ENCODE measurements at places on chromosomes 7 and 10.

DNA sequence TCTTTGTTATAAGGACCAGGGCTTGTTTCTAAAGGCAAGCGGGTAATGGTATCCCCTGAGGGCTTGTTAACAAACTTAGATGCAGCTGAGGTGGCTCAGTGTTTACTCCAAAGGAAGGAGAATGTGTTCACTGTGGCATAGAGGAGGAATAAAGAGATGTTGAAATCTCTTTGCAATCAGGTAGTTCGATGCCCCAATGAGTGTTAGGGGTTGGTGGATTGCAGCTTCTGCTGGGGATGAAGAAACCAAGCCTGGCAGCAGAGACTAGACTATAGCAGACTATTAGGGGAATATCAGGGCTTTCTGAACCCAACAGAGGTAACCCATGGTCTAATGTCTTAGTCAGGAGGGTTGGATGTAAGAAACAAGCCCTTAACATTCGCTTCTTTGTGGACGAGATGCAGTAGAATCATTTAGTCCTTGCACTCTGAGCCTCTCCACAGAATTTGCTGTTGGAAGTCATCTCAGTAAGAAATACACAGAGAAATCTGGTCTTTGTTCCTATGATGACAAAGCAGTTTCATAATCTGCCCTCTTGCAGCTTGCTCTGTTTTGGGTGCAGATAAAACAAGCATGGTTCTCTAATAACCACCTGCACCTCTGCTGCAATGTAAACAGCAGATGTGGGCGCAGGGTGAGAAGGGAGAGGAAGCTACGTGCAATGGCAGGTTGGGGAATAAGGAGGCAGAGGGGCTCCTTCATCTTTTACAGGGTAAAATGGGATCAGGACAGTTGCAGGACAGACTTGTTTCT lies 108.6 kb downstream of the NRF1 start:
- DNase-seq = no peak

DNA sequence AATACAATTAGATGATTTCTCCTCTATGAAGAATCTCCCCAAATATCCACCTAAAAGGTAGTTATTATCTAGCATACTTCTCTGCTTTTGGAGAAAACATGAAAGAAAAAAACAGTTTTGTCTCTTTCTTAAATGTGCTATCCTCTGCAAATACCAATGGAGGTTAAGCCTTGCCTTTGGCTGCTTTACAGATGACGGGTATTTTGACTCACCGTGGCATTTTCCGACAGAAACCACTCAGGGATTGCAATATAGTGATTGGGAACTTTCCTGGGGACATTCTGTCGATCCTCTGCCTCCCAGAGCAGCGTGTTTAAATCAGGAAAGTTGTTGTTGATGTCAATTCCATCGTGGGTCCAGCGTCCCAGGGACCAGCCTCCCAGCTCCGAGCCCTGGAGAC lies 100.6 kb downstream of the GPR26 start:
- DNase-seq = no peak

DNA sequence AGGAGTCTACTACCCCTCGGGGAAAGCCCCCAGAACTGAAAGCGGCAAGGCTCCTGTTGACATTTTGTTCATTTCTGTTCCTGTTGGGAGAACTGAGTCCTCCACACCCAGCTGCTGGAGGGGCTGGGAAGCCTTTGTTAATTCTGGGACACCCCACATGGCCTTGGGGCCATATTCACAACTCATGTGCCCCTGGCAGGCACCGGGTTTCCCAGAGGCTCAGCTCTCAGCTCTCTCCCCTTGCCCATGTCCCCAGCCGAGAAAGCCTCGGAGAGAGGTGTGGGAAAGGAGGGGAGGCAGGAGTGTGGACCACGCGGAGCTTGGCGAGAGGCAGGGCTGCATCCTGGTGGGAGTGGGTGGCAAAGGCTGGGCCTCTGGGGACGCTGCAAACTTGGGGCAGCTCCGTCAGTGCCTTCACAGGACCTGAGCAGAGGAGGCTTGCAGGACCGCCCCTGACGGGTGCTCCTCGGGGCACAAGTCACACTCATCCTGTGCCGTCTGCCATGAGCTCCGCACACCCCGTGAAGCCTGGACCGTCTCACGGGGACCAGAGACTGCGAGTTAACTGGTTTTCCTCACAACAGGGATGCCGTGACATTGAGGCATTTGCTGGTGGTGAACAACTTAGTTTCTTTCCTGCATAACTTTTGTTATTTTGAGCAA lies 140.9 kb downstream of the DNAJB6 start:
- DNase-seq = no peak

GRCh38 chr7:159136442-159136841 lies 8.2 kb downstream of the VIPR2 start:
- DNase-seq = no peak

- no peak for DNase-seq
These were observed 861.1 kb downstream of the TYW1 start for GRCh38 chr7:67857698-67858097.

- no peak for DNase-seq
These were observed 2.0 kb upstream of the SFTPA1 start for GRCh38 chr10:79608505-79609375.

GRCh38 chr10:114271075-114271778 lies 32.2 kb downstream of the VWA2 start:
- DNase-seq = no peak

GRCh38 chr7:159201722-159202330 lies 57.2 kb upstream of the VIPR2 start:
- no peak for DNase-seq

- DNase-seq = no peak
These were observed 172.7 kb upstream of the TMEM229A start for GRCh38 chr7:124205526-124205925.

DNA sequence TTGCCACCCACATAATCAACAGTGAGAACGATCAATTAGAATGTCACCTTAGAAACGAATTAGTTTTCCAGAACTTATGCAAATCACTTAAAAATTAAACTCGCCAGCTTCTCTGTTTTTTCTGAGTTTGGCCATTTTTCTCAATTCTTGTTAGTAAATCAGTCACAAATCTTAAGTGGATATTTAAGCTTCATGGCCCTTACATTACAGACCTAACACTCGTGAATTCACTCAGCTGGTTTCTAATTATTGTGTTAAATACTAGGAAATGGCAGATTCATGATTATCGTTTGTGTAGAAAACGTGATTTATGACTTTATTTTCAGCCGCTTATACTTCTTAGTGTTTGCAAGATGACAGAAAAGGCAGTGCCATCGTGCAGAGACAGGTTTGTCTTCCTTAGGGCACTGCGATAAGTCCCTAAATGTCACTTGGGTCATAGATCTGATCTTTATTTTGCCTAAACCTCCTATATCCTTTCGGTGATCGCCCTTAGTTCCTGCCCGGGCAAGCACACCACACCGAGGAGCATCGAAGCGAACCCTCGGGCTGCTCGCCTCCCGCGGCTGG lies 587 bp upstream of the CELF2 start:
- DNase-seq = no peak

GRCh38 chr10:96188421-96188820 lies 58.3 kb downstream of the ZNF518A start:
- no peak for DNase-seq

DNA sequence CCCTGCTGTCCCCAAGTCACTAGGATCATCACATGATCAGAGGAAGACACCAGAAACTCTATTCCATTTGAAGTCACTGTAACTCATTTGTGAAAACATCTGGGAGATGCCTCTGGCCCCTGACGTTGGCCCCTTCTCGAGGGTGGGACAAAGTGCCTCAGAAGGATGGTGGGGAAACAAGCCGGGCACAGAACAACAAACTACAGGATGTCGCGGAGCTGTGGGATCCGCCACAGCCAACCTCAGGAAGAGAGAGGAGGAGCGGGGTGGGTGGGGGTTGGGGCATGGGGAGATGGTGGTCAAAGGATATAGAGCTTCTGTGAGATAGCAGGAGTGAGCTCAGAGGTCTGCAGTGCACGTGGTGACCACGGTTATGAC lies 265.6 kb upstream of the TCERG1L start:
- DNase-seq = no peak

DNA sequence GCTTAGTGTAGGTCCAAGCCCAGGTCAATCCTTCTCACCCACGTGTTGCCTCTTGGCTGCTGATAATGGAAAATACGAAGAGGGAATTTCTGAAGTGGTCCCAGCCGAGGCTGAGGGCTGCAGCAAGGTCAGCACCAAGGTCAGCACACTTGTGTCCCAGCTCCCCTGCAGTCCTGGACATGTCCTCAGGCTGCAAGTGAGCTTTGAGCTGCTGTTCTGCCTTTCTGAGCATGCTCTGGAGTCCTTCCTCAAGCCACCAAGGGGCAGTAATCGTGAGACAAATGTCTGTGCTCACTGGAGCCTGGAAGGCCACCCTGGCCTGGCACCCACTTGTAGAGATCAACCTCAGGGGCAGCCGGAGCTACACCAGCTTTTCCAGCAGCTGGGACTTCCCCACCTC lies 28.3 kb downstream of the DRGX start:
- DNase-seq = no peak

DNA sequence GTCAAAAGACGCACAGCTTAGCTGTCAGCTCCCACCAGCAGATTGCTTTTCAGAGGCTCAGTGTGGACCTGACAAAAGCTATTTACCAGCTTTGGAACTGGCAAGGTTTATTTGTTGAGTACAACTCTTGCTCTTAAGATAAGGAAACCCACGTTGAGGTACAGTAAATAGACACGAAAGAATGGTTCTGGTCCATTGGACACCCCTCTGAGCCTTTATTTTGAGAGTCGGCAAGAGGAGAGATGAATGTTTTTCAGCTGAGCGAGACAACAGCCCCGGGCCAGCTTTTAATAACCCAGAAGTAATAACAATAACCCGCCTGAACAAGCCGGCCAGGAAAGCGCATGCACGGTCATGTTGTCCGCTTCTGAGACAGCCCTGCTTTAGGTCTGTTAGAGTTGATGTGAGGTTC lies 49.0 kb downstream of the WNT2 start:
- no peak for DNase-seq

- DNase-seq = no peak
These were observed 7.7 kb downstream of the DPCD start for GRCh38 chr10:101595591-101596433.

DNA sequence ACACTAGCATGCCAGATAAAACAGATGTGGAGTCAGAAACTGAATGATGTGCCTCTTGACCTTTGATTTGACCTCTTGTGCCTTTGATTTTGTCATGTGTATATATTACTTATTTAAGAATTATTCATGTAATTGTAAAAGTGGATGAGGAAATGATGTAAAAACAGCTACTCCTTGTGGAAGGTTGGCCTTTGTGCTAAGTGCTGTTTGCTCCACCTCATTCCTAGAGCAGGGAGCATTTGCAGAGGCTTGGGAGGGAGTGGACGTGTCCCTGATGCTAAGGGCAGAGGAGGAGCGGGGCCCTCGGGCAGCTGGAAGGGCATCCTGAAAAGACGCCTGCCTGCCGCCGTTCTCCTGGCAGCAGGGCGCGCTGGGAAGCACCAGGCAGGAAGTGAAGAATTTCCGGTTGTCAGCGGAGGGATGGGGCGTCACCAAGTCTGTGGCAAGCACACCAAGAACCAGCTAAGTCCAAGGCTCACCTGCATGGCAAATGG lies 197.6 kb upstream of the ZNF32 start:
- DNase-seq = peak; percentile 5

DNA sequence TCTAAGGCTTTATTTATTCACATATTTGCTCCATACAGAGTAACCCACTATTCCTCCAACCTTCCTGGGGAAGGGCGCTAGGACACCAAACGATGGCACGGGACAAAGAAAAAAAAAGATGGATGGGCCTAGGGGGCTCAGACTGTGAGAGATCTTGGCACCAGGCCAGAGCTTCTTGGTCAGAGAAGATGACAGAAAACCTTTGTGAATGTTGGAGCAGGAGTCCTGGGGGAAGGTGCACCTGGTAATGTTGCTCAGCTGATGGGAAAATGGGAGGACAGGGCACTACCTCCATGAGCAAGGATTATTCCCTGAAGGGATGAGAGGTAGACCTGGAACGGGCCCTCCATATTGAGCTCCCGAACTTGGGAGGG lies 1.4 kb upstream of the SH3PXD2A start:
- DNase-seq = no peak

- no peak for DNase-seq
These were observed 363.3 kb downstream of the ARL4A start for GRCh38 chr7:13050703-13051102.

- no peak for DNase-seq
These were observed 75.1 kb upstream of the SP4 start for GRCh38 chr7:21352540-21353387.

- DNase-seq = no peak
These were observed 36.5 kb downstream of the KMT2C start for GRCh38 chr7:152399344-152399743.

DNA sequence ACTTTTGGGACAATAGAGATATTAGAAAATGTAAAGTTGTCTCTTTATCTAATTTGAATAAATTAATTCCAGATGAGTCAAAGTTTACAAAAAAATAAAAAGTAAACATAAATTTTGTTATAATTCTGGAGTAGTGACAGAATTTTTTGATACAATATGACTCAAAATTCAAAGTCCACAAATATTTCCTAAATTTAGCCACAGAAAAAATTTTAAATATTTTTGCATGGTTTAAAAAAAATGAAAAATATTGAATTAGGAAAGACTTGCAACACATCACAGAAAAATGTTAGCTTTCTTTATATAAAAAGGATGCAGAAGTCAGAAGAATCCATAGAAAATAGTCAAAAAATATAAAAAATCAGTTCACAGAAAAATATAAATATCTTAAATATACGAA lies 117.7 kb downstream of the ARHGAP21 start:
- no peak for DNase-seq

- no peak for DNase-seq
These were observed 23.8 kb upstream of the GTPBP4 start for GRCh38 chr10:964321-964987.

DNA sequence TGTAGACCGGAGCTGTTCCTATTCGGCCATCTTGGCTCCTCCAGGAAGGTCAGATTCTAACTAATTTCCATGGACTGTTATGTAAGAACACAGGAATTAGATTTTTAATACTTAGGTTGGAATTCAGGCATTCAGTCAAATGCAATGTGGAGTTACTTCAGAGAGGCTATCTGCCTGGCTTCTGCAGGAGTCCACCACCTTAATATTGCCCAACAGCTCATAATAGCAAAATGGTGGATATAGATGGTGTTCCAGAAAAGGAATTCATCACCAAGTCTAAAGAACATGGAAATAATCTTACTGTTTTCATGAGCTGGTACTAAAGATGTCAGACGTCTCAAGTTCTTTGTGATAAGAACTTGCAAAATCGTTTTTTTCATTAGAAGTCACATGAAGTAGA lies 39.5 kb downstream of the CRHR2 start:
- no peak for DNase-seq

DNA sequence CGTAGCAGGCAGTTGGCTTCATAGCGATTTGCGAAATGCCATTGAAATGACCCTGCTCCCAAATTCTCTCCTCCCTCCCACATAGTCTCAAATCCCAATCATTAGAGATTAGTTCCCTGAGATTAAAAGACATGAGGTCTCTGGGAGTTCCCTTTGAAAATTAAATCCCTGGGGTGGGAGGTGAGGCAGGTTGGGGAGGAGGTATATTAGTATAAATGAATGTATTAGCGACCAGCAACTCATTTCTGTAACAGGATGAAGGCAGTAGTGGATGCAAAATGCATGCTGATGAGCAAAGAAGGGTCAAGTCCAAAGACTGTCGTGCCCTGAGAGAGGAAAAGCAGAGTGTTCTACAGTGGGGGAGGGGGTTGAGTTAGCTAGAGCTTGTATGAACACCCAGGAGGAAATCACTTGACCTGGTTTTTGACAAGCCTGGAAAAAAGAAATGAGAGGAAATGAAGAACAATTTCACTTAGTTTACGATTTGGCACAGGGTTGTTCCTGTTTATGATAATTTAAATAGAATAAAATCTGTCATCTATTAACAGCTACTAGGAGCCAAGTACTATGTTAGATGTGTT lies 79.6 kb upstream of the MTPN start:
- DNase-seq = no peak
